H7 (cell line): ENCODE measurements at places on chromosomes 12 and 14. TPM values are rescaled to one million over a fixed set of nuclear protein-coding genes. Genes with fewer than 3 reads are reported as not detected.
A peak's percentile ranks its signal among the peaks of the same experiment; 100 is the strongest.

- DNase-seq, result peak; percentile 58
These were observed 59.9 kb downstream of the IRF2BPL start for GRCh38 chr14:76968621-76969063.

GRCh38 chr14:69328765-69329164 is 68.8 kb downstream of the GALNT16 start:
- DNase-seq, result no peak

DNA sequence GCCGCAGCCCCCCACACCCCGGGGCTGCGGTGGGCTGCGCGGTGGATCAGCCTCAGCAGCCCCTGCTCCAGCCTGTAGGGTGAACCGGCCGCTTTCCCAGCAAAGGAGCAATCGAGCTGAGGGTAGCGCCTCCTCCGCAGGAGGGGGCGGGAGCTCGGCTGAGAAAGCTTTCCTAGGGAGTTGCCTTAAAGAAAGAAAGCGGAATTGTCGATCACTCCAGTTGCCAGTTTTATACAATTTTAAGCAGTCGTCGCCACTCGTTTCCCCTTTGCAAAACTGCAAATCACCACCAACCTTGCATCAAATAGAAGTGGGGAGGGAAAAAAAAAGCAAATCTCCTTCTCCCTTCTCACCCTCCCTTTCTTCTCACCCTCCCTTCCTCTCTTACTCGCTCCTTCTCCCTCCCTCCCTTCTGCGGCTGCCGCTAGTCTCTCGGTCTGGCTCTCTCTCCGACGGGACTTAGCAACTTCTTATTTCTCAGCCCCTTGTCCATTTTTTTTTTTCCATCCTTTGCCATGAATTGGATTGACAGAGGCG is at the start of gene PDE3A:
Gene PDE3A (plus strand): TSS at position 424 of the 537 bp plus-strand sequence. CDS start 748 bp downstream, outside the sequence.
- peak; percentile 82 for DNase-seq

Gene TRIM9
- 0.70 and 0.73 TPM in 2 replicates for total RNA-seq

Gene IPO4
- 139 and 149 TPM in 2 replicates for total RNA-seq

DNA sequence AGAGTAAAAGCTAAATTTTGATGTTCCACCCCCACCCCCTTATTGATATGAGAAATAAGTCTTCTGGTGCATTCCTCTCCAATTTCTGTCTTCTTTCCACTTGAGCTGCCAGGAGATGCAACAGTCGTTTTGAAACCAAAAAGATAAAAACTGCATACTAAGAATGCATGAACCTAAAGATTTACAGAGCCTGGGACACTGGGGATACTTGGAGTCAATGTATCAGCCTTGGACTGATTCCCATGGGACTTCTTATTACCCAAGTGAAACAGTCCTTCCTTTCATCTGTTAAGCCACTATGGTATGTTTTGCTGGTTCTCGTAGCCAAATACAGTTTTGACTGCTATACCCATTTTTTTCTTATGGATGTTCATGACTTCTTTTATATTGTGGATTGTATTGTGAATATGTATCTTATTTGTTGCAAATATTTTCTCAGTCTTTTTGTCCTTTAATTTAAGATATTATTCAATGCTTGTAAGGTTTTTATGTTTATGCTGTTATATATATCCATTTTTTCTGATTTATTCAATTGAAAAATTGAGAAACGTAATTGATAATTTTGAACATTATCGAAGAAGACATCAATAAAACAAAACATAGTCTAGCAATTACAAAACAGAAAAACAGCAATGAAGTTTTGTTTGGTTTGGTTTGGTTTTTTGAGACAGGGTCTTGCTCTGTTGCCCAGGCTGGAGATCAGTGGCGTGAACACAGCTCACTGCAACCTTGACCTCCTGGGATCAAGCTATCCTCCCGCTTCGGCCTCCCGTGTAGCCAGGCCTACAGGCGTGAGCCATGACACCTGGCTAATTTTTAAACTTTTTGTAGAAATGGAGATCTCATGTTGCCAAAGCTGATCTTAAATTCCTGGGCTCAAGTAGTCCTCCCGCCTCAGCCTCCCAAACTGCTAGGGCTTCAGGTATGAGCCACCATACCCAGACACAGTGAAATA is 85.4 kb upstream of the ETV6 start:
- DNase-seq, result no peak

DNA sequence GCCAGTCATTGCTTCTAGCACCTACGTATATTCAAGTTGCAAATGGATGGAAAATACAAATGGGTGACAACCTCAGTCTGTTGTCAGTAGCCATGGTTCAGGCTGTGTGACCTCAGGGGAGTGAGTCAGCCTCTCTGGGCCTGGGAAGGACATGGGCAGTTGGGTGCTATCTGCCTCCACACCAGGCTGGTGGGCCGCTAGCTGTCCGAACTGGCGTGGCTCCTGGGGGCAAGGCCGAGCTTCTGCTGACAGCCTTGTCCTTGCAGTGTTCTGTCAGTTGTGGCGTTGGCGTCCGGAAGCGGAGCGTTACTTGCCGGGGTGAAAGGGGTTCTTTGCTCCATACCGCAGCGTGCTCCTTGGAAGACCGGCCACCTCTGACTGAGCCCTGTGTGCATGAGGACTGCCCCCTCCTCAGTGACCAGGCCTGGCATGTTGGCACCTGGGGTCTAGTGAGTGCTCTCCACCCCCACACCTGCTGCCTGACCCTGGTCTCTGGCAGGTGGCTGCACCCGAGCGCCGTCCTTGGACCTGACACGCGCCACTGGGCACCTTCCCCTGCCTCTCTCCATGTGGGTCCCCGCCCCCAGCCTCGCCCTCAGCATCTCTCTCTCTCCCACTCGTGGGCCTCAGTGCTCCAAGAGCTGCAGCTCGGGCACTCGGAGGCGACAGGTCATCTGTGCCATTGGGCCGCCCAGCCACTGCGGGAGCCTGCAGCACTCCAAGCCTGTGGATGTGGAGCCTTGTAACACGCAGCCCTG is 17.1 kb downstream of the PAPLN start:
- DNase-seq, result no peak

- DNase-seq, result no peak
These were observed 644 bp downstream of the TSPAN31 start for GRCh38 chr12:57745485-57745881.

DNA sequence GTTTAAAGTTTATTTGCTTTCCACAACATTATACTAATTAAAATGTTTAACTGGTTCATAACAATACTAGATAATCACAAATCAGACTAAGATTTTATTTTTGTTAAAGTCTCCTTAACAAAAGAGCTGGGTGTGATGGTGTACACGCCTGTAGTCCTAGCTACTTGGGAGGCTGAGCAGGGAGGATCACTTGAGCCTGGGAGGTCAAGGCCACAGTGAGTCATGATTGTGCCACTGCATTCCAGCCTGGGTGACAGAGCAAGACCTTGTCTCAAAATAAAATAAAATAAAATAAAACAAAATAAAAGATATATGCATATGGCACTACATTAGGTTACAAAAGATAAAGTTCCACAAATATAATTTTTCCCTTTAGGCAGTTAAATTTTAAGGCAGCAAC is 5.6 kb downstream of the MIS18BP1 start:
- DNase-seq, result no peak

DNA sequence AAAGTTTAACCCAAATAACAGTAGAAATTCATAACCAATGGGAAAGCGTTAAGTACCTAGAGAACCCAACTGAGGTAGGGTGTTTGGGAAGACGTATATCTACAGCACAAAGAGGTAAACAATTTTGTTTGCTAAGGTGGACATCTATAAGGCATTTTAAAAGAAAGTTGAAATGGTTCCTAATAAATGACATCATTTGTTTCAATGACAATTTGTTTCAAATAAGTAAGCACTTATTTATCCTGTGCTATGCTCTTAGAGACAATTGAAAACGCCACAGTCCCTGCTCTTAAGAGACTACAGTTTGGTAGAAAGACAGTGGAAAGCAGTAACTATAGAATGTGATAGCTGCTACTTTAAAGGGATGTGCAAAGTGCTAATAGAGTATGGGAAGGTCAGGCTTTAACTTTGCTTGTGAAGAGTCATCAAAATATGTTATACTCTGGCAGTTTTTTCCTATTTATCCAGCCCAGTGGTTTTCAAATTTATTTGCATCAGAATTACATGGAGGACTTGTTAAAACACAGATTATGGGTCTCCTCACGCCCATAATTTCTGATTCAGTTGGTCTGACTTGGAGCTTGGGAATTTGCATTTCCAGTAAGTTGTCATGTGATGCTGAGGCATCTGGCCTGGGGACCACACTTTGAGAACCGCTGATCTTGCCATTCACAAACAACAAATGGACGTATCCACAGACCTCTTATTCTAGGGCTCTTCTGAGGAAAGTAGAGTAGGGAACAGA is 19.6 kb upstream of the SMCO2 start:
- DNase-seq, result no peak

DNA sequence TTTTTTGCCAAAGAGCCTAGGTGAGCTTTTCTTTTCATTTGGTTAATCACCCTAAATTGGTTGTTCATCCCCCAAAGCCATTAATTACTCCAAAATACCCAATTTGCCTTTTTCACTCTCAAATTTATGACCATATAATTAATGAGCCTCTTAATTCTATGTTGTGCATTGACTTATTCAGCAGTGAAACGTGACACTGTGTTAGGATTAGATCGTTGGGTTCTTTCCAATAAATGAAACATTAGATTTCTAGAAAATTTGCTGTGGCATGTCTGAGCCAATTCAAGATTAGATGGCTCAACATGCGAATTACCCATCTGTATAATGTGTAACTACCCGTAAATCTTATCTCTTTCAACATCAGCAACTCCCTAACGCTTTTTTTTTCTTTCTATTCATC is 273.4 kb downstream of the BMP4 start:
- DNase-seq, result no peak

Gene OAS2
- not detected in 2 replicates for total RNA-seq

GRCh38 chr12:6547987-6548386 is 7.9 kb downstream of the IFFO1 start:
- no peak for DNase-seq

DNA sequence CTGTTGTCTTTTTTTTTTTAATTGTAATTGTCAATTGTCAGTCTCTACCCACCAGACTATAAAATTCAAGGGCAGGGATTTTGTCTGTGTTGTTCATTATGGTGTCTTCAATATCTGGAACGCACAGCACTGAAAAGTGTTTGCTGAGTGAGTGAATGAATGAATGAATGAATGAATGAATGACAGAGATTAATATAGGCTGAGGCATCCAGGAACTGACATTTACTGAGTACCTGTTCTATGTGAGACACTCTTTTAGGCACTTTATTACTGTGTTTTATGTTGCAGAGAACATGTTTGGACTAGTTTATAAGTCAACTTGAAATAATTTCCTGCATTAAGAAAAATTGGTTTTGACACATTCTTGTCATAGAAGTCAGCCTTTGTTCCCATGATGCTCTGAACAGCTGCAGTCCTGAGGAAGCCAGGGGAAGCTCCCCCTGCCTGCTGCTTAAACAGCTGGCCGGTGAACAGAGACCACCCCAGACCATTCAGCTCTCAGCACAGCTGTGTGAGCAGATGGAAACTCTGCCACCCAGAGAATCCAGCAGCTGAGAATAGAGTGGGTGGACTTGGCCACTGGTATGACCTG is 160.7 kb upstream of the CCND2 start:
- DNase-seq, result no peak

Gene RNF212B
- total RNA-seq, result 0.24 TPM in 1 of 2 replicates, not detected in the other

Gene TAS2R9
- not detected in 2 replicates for total RNA-seq

- peak; percentile 68 for DNase-seq
These were observed 790 bp downstream of the GTF2A1 start for GRCh38 chr14:81219759-81220579.

GRCh38 chr12:29752121-29752520 is 31.6 kb downstream of the TMTC1 start:
- no peak for DNase-seq

GRCh38 chr14:47660158-47660557 is 15.2 kb downstream of the MDGA2 start:
- no peak for DNase-seq

DNA sequence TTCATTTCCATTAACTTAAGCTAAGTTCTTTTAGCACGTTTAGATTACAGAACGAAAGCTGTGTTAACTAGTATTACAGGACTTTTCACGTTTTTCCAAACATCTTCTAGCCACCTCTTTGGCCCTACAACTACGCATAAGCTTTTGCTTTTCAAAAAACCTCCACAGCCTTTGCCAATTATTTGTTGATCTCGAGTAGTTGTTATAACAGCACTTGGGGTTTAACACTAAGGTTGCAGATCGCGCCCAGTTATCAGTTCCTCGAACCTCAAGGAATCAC is 450 bp upstream of the RBM25 start:
- DNase-seq, result no peak

Gene MYF5
- 0.11 TPM in 1 of 2 replicates, not detected in the other for total RNA-seq

- no peak for DNase-seq
These were observed 268.1 kb downstream of the EGLN3 start for GRCh38 chr14:33682760-33683159.

Gene SIRT4
- 3.1 and 4.1 TPM in 2 replicates for total RNA-seq

- no peak for DNase-seq
These were observed 27.3 kb downstream of the RERG start for GRCh38 chr12:15193946-15194345.

- no peak for DNase-seq
These were observed 85.4 kb downstream of the LGMN start for GRCh38 chr14:92663049-92663448.

DNA sequence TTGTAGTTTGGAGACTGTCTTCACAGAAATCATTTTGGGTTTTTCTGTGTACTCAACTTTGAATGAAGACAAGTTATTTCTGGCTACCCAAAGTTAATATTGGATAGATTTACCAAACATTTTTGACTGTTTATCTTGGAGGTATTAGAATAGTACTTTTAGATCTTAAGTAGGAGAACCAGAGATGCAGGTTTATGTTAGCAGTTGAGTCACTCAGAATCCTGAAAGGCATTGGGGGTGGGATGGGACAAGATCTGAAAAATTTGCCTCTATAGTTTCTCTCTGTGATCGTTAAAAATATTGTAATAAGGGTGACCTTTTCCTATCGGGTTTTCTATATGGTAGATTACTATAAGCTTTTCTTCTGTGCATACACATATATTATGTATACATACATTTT is 112.3 kb downstream of the TTC6 start:
- DNase-seq, result no peak

Gene PITPNM2
- total RNA-seq, result 3.5 and 3.7 TPM in 2 replicates

- DNase-seq, result no peak
These were observed 256.3 kb upstream of the CLEC14A start for GRCh38 chr14:38512236-38512635.

Gene KIF26A
- total RNA-seq, result 59.2 and 61.0 TPM in 2 replicates

DNA sequence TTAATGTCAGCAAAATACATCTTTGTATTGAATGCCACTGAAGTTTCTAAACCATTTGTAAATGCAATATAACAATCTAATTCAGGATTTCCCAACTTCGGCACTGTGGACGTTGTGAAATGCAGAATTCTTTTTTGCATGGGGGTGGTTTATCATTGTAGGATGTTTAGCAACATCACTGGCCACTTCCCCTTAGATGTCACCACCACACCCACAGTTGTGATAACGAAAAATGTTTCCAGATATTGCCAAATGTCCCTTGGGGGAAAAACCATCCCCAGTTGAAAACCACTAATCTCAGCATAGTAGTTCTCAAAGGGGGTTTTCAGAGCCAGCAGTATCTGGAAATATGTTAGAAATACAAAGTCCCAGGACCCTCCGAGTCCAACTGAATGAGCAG is 203.3 kb downstream of the NAV3 start:
- no peak for DNase-seq

Gene SPIC
- not detected in 2 replicates for total RNA-seq

Gene CD163
- 0.14 TPM in 1 of 2 replicates, not detected in the other for total RNA-seq
